GM03348 (cell line): ENCODE measurements at places on chromosomes 3 and 15.

DNA sequence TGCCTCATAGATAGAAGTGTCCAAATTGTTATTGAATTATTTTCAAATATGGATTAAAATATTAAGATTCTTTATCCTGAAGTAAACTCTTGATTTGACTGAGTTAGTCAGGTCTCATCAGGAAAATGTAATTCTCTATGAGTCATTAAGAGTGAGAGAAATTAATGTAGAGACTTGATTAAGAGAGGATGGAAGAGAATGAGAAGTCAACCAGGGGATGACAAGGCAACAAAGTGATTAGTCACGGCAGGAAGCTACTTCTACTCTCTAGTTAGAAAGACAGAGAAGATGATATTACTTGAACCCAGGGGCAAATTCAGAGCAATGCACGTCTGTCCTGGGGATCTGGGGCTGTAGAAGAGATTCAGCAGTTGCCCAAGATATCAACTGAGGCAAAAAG, 202.5 kb downstream of the LSAMP start:
- no peak for DNase-seq

DNA sequence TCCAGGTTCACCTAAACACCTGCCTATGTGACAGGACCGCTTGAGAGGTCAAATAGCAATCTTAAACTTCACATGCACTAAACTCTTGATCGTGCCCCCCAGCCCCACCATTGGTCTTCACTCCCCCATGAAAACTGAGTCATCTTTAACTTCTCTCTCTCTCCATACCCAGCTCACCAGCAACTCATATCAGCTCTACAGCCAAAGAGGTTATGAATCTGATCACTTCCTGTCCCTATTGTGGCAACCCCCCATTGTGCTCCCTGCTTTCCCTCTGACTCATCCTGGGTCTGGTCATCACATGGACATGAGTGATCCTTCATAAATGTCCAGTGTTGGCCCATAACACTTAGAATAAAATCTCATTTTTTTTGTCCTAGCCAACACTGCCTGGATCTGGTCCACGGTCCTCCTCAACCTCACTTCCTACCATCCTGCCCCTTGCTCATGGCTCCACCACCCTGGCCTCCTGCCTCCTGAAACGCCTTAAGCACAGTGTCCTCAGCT, 103.4 kb upstream of the HACD2 start:
- peak; percentile 93 for DNase-seq

DNA sequence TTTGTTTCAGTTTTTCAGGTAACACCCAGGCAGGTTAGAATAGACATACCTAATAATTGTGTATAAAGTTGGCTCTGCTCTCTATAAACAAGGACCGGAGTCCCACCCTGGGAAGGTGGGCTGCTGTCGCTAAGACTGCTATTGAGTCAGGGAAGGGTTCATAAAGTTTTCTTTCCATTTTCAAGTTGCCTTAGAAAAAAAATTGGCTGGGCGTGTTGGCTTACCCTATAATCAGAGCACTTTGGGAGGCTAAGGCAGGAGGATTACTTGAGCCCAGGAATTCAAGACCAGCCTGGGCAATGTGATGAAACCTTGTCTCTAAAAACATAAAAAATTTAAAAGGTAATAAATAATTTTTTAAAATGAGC, 11.3 kb upstream of the PIAS1 start:
- no peak for DNase-seq

DNA sequence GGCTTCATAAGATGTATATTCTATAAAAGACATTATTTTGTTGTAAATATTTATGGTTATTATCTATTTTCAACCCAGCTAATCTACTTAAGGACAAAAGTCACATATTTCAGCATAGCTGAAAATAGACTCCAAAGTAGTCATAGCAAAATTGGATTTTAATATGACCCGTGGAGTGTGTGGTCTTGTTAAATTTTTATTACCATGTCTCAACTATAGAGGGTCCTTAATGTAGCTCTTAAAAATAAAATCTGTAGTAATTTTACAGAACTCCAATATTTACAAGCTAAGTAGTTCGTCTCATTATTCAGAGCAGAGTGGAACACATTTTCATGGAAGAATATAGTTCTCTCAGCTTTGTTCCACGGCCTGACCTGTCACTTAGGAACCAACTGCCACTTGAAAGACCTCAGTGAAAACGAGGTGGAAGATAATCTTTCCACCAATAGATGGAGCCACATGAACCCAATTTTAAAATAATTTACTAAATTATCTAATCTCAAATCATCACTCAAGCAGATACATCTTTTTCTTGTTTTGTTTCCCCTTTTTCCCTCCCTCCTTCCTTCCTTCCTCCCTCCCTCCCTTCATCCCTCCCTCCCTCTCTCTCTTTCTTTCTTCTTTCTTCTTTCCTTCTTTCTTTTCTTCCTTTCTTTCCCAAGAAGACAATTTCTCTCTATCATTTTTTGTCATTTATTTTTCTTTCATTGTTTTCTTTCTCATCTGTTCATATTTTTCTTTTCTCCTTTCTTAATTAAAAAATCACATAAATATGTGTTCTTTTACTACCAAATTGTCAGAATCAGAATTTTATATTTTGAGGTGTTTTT, 97.2 kb downstream of the CLDN1 start:
- DNase-seq, result peak; percentile 47

- no peak for DNase-seq
Observed at GRCh38 chr3:68436619-68437401, 495.5 kb downstream of the TAFA4 start.

DNA sequence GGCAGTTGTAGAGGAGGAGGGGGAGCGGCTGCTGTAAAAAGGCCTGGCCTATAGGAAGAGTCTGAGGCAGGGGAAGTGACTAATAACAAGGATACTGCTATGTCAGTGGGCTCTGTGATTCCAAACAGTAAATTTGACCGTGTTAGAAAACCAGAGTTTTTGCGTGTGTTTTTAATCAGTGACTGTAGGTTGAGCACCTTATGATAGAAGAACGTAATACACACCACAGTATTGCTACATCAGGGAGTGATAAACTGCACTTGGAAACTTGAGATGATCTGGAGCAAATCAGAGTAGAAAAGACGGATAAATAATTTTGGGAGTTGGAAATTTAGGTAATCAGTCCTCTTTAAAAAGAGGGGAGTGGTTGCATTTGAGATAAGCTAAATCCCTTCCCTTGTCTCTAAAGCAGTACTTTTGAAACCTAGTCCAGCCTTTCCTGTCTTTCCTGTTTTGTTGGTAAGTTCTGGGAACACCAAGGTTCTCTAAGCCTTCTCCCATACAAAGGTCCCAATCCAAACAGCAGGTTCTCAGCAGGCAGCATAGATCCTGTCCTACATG, 130.5 kb upstream of the NR2E3 start:
- DNase-seq, result no peak

DNA sequence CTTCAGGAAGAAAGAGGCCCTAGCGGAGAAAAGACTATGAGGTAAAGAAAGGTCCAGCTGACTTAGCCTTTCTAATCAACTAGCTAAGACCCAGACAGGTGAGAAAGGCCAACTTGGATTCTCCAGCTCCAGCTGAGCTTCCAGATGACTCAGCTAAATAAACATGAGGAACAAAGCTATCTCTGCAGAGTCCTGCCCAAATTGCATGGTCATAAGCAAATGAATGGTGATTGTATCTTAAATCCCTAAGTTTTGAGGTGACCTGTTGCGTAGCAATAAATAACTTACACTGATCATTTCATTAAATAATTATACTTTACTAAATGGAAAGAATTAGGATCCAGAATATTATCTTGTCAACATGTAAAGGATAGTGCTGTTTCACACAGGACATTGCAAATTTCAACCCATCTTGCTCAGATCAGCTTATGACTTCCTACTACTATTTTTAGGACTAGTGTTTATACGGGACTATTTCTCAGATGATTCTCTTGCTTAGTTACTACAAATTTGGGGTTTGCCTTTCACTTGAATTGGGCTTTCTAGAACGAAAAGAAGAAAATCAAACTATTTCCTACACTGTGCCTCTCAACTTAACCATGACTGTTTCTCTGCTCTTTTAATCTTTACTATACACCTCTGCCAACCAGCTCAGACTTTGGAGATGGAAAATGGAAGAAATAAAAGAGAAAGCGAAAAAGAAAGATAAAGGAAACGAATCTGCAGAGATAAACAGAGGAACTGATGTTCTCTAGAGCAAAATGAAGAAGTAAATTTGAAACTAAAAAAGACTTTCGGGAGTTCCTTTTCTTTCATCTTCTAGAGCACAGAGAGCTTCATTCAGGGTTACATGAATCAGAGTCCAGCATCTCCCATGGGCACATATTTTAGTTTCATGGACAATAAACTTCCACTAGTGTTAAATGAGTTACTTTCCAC, 6.6 kb upstream of the ADGRG7 start:
- DNase-seq, result no peak

DNA sequence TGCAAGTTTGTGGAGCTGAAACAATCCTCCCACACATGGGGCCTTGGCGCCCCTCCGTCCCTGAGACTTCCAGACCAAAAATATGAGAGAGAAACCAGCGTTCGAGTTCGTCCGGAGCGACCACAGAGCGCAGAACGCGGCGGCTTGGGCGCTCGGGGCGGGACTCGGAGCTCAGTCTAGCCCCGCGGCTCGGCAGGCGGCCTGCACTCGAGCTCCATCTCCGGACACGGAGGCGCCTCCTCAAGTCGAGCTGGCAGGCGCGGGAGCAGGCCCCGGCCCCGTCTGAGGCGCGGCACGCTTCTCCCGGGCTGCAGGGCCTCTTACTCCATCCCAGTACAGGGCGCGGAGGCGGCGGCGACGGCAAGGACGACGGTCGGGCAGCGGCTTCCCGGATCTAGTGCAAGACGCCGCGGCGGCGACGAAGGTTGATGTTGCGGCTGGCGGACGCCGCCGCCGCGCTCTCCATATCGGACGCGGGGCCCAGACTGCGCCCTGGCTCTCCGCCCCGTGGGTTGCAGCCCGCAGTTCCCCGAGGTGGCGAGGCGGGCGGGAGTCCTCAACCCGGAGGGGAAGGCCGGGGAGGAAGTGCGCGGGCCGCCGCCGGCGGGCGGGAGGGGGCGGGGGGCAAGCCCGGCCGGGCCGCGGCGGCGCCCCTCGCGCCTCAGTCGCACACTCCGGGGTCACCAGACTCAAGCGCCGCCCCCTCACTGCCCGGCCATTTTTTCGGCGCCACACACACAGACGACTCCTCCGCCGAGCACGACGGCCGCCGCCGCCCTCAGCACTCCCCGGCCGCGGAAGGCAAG, 674 bp downstream of the MSL2 start:
- DNase-seq, result peak; percentile 85

GRCh38 chr15:74129586-74130154, 716 bp upstream of the ISLR2 start:
- no peak for DNase-seq

DNA sequence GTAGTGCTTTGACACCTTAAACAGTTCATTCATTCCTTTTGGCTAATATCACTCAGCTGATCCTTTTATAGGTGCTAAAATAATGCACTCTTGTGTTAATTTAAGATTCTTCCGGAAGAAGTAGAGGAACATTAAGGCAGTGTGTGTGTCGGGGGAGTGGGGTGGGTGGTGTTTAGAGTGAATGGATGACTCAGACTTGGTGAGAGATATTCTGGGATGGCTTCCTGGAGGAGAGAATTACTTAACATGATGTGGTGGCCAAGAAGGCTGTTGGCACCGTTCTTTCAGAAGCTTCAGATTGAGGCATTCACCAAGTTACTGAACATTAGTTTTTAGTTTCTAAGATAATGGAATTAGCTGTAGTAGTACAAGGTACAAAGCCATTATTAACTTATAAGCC, 125.6 kb upstream of the ROPN1 start:
- peak; percentile 84 for DNase-seq

GRCh38 chr15:85312486-85312885, 67.9 kb upstream of the AKAP13 start:
- no peak for DNase-seq

GRCh38 chr15:36626984-36627383, 47.6 kb downstream of the CDIN1 start:
- DNase-seq, result no peak

DNA sequence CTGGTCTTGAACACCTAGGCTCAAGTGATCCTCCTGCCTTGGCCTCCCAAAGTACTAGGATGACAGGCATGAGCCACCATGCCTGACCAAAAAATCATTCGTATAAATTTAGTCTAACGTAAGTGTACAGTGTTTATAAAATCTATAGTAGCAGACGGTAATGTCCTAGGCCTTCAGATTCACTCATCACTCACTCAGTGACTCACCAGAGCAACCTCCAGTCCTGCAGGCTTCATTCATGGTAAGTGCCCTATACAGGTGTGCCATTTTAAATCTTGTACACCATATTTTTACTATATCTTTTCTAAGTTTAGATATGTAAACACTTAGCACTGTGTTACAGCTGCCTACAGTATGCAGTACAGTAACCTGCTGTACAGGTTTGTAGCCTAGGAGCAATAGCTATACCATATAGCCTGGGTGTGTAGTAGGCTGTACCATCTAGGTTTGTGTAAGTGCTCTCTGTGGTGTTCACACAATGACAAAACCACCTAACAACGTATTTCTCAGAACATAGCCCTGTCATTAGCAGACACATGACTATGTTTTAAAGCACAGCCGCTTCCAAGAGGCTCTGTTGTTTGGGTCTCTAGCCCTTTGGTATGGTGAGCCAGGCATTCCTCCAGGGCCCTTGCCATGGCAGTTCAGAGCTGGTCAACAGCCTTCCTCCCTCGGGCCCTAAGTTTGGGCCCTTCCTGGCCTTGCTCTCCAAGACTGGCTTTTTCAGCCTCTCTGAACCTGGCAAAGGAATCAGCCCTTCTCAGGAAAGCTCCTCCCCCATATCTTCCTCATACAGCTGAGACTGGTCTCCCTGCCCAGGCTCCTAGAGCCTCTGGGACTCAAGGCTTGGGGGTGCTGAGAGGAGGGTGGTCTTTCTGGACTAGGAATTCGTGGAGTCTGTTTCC, 1.9 kb upstream of the CCDC9B start:
- DNase-seq, result no peak

DNA sequence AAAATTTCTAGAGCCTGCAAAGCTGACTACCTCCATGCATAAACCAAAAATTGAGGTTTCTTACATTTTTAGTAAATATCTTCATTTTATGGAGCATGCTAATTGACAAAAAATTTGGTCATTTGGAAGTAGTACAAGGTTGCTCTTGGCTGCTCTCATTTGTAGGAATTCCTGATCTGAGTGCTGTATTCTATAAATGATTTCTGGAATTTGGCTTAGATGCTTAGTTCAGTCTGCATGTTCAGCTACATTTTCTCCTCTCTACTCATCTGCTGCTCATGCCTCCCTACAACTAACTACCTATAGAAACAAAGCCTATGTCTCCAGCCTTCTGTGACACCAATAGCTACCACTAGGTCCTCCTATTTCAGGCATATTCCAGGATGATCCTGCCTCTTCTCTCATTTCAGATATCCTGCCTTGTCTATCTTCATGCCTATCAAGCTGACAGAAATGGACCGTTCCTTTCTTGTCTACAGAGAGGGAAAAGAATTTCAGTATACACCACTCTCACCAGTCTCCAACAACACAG, 901.1 kb downstream of the TBL1XR1 start:
- peak; percentile 3 for DNase-seq

DNA sequence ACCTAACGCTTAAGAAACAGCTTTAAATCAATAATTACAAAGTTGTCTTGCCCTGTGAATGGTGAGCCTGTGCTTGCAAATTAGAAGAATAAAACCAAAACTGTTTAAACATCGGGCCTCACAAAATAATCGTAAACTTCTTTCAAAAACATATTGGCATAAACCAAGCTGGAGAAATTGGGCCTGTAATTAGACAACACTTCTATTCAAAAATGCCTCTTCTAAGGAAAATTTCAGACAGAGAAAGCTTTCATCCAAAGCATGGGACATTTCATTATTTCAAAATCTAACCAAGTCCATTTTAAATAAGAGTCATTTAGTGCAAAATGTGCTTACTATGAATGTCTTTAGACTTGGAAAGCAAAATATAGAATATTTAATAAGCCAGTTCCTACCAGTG, 35.5 kb upstream of the GNB4 start:
- DNase-seq, result no peak
